Activated T-cell treated with anti-CD3 and anti-CD28 coated beads, Interleukin-2, amount 50 U/mL, for 72 hours (primary cell): ENCODE measurements at places on chromosomes 4 and X.

- no peak for DNase-seq
These were observed 1653.3 kb upstream of the PCDH7 start for GRCh38 chr4:29066861-29067260.

DNA sequence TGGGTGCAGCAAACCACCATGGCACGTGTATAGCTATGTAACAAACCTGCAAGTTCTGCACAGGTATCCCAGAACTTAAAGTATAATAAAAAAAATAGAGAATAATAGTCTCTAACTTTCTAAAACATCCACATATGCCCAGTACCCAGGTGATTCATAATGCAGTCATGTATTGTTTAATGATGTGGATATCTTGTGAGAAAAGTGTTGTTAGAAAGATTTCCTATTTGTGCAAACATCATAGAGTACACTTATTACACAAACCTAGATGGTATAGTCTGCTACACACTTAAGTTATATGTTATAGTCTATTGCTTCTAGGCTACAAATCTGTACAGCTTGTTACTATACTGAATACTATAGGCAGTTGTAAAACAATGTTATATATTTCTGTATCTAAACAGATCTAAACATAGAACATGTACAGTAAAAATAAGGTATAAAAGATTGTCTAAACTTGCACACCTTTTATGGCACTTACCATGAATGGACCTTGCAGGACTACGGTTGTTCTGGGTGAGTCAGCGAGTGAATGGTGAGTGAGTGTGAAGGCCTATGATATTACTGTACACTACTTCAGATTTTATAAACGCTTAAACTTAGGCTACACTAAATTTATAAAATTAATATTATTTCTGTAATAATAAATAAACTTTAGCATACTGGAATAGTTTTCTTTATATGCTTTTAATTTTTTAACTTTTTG, 232.2 kb upstream of the SLIT2 start:
- no peak for DNase-seq

DNA sequence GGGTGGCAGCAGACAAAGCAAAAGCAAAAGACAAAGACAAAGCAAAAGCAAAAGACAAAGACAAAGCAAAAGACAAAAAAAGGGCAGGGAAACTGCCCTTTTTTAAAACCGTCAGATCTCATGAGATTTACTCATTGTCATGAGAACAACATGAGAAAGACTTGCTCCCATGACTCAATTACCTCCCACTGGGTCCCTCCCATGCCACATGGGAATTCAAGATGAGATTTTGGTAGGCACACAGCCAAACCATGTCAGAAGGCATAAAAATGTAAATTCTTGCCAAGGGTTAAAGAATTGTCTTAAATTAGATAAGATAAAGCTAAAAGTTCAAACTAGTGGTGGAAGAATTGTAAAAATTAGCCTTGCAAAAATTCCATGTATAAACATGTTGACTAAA, 419.7 kb downstream of the TRAM1L1 start:
- no peak for DNase-seq

DNA sequence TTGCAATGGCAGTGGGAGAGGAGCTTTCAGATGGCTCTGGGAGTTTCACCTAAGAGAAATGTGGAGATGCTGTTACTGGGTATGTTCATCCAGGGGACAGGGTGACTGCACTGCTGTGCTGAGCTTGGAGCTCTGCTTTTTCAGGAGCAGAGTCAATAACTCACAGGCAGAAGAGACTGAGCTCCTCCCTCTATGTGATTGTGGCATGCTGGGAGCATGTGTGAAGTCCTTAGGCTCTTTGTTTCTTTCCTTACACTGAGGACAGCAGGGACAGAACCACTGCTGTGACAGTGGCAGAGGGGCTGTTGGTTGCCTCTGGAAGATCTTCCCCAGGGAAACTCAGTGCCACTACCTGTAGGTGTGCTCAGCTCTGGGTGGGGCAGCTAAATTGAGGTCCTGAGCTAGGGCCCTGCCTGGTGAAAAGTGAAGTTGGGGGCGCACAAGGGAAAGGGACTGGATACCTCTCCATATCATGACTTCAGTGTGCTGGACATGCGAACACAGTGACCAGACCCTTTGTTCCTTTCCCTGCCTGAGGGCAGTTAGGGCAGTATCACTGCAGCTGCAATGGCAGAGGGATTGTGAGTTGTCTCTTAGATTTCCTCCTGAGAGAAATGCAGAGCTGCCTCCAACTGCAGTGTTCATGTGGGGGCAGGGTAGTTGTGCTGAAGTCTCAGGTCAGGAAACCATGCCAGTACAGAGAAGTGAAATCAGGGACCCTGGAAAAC, 156.7 kb downstream of the TENT5D start:
- DNase-seq, result no peak

DNA sequence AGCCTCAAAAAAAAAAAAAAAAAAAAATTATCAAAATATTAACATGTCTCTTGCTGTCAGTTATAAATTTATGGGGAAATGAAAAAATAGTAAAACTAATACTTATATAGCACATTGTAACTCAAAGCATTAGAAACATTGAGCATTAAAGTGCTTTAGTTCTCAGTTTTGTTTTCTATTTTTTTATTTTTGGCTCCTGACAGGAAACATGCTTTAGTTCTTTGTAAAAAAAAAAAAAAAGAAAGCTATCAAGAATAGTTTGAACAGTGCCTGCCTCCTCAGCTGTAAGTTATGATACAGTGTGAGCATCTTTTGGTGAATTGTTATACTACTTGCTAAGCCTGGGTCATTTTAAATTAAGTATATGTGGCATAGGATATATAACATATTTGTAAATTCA, 5.1 kb upstream of the CENPC start:
- no peak for DNase-seq
